ENCODE measurements at places on chromosomes 5 and 9. TPM values are rescaled to one million over a fixed set of nuclear protein-coding genes. Genes with fewer than 3 reads are reported as not detected.

- no peak for DNase-seq
Observed at GRCh38 chr5:124301850-124302249, 444.6 kb downstream of the ZNF608 start.

DNA sequence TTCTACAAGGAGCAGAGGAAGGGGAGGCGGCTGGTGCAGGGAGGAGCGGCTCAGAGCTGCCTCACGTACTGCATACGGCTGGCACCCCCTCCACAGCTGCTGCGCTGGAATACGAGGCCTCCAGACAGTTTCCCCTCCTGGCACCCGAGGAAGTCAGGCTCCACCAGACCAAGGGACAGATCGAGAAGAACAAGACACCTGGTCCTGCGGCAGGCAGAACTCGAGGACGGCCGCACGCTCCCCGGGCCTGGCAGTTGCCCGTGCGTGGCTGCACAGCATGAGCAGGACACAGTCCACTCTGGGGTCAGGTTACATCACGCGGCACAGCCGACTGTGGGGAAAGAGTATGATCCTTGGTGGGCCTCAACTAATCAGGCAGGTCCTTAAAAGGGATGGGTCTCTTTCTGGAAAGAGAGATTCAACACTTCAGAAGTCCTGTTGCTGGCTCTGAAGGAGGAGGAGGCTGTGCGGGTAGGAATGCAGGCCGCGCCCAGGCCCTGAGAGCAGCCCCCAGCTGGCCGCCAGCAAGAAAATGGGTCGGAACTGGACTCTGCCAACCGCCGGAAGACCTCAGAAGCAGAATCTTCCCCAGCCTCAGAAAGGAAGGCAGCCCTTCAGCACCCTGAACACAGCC is 11.6 kb downstream of the UBAC1 start:
- no peak for DNase-seq

- no peak for DNase-seq
Observed at GRCh38 chr5:141864371-141865370, 13.5 kb downstream of the PCDH1 start.

- no peak for DNase-seq
Observed at GRCh38 chr9:112869041-112869529, 21.6 kb downstream of the SLC46A2 start.

DNA sequence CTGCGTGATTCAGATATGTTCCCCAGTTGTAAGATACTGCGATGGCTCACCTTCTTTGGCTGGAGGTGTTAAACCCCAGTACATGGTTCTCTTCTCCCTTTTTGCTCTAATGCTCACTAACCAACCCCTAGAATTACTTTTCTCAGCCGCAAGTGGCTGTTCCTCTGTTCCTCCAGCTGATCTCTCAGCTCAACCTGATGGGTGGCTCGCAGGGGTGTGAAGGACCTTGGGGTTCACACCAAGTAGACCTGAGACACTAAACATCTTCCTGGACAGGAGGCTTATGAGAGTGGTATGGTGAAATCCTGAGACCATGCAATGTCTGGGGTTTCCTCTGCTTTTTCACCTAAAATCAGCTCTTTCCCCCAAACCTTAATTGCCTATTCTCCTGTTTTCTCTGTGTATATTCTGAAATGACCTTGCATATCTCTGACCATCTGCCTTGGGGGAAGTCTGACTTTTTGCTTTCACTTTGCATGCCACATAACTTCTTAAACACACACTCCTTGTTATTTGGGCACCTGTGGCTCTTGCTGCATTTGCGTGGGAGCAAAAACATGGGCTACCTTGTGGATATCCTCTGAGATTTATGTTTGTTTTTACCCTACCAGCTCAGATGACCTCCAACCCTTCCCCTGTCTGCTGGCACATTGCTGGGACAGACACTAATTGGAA is 15.9 kb upstream of the IFNA14 start:
- no peak for DNase-seq

GRCh38 chr5:128662997-128663396 is 125.0 kb upstream of the FBN2 start:
- DNase-seq: no peak

The CCDC171 gene
- total RNA-seq: 4.5 TPM

The NMUR2 gene
- total RNA-seq: not detected

The GABRA6 gene
- not detected for total RNA-seq
